Spleen (tissue), 13 donors: ENCODE measurements at places on chromosomes 11 and 22.
A peak's percentile ranks its signal among the peaks of the same experiment; 100 is the strongest.

DNA sequence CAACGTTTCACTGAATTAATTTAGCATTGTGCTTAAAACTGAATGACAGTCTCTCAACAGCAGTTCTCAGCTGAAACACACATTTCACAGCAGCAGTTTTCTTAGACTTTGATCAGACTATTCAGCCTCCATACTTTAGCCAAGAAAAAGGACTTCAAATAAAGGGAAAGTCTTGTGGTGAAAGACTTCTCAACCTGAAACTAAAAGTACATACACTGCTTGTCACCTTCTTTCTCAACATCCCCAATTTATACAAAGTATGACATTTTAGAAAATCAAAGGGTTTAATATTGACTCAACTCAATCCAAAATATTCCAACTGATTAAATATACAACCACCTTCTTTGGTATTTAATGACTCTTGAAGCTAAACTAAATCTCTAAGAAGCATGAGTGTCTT lies 419.0 kb downstream of the LRRC4C start:
- DNase-seq: no peak

- DNase-seq: no peak
These were observed 137.5 kb downstream of the FAM76B start for GRCh38 chr11:95652002-95652472.

GRCh38 chr11:12274056-12274455 lies 103.3 kb upstream of the PARVA start:
- DNase-seq: no peak

GRCh38 chr22:37734964-37735451 lies 38.2 kb downstream of the TRIOBP start:
- DNase-seq: no peak

GRCh38 chr22:46457502-46458488 lies 79.6 kb downstream of the CELSR1 start:
- no peak for DNase-seq

GRCh38 chr11:72598466-72598865 lies 75.8 kb downstream of the PDE2A start:
- no peak for DNase-seq

- no peak for DNase-seq
These were observed 125.6 kb upstream of the CSNK2A3 start for GRCh38 chr11:11478687-11479086.

- no peak for DNase-seq
These were observed 64.4 kb downstream of the SPON1 start for GRCh38 chr11:14026961-14027360.

- no peak for DNase-seq
These were observed 23.0 kb downstream of the PC start for GRCh38 chr11:66934950-66935779.

DNA sequence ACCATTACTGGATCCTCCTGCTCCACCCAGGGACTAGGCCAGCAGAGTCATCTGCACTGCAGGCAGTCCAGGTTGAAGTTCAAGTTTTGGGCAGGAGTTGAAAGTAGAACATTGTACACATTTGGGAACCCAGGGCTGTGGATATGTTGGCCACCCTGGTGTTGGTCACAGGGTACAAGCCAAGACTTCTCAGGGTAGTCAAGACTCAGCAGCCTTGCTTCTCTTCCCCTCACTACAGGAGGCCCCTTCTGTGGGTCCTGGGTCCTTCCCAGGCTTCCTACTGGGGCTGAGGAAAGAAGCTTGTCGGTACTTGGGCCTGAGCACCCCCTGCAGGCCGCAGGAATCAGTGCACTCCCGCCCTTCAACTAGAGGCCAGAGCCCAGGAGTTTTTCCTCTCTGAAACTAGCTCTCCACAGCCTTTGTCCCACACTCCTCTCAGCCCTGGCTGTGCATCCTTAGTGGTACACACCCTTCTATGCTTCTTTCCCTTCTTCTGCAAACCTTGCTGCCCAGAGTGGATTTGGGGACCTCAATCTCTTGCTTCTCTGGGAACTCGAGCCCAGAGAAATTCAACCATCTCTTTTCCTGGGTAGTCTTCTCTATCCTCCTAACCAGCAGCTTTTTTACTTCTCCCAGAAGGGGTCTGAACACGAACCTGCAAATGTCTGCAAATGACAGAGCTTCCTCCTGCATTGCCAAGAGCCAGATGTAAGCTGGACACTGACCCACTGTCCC lies 2.6 kb upstream of the HPX start:
- DNase-seq: peak; percentile 82

- no peak for DNase-seq
These were observed 27.6 kb upstream of the SIK2 start for GRCh38 chr11:111574373-111575225.

DNA sequence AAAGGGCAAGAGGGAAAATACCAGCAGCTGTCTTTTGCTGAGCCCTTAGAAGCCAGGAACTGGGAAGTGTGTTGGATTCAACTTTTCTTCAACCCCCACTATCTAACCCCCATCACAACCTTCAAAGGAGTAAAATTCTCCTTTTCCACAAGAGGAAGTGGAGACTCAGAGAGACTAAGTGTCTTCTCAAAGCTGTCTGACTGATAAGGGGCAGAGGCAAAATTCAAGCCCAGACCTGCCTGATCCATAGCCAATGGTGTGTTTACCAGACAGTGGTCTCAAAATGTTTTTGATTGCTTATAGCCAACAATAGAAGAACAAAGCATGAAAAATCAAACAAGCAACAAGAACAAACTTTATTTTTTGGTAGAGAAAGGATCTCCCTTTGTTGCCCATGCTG lies 707.0 kb downstream of the NTM start:
- no peak for DNase-seq

- no peak for DNase-seq
These were observed at the start of gene HPX for GRCh38 chr11:6440906-6441358. TSS of gene HPX (minus strand) at chr11:6440987. CDS start at chr11:6440963, 24 bp downstream.

DNA sequence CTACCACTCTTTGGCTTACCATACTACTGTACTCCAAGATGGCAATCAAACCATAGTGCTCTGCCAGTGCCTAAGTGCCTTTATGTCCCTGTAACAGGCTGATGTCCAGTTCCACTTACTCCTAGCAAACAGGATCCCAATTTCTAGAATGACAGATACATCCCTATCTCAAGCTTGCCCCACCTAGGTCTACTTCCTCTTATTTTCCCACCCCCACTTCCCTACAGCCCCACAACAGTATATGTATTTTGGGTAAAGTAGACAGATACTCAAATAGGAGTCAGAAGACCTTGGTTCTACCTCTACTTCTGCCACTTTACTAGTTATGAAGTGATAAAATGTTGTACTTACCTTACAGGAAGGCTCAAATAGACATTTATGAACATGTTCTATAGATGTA lies 24.1 kb downstream of the SIK3 start:
- DNase-seq: no peak

DNA sequence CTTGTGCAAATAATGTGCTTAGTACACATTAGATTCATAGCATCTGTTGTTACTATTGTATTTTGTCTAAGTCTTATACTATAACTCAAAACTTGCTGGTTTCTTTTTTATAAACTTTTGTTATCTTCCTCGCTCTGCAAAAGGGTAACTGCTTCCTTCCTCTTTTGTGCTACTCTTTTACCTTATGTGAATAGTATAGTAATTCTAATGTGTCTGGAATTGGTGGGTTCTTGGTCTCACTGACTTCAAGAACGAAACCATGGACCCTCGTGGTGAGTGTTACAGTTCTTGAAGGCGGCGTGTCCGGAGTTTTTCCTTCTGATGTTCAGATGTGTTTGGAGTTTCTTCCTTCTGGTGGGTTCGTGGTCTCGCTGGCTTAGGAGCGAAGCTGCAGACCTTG lies 563.1 kb upstream of the LUZP2 start:
- DNase-seq: no peak

DNA sequence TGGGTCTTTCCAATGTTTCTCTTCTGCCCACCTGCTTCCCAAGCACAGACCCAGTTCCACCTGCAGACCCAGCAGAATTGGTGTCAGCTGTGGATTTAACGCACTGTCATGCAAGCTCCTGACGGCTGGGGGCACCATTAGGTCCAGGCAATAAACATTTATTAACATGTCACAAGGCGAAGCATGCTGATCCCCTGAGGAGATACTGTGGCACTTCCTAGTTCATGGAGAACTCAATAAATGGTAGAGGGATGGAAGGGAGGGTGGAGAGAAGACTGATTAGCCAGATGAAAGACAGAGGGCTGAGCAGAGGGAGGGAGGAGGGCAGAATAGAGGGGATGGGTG lies 68.3 kb upstream of the TSPAN18 start:
- no peak for DNase-seq

DNA sequence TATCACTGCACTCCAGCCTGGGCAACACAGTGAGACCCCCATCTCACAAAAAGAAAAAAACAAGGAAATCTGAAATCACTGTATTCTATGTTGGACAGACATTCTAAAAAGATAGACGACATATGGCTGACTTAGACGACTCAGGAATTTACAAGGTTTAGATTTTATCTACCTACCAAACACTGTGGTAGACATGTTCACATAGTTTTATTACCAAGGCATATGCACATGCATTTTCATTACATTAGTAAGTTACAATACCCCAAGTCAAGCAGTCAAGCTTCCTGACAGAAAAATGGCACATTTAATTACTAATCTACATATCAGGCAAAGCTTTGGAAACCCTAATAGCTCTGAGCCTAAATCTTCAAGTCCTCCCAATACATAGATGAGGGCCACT lies 262.2 kb downstream of the TTC28 start:
- no peak for DNase-seq

DNA sequence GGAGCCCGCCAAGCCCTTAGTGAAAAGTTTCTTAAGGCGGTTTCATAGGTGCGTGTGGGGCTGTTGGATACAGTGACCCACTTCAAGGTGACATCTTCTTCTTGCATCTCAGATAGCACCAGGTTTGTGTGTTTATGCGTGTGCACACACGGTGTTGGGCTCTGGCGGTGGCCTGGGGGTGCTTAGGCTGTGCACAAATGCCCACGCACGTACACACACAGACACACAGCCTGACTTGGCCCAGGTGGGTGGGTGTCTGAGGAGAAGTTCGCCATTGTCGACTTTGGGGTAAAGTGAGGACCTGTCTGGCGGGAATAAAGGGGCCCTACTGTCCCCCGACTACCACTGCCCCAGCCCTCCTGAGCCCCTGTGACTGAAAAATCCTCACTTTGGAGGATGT lies 103.8 kb downstream of the KCNQ1 start:
- peak; percentile 41 for DNase-seq

DNA sequence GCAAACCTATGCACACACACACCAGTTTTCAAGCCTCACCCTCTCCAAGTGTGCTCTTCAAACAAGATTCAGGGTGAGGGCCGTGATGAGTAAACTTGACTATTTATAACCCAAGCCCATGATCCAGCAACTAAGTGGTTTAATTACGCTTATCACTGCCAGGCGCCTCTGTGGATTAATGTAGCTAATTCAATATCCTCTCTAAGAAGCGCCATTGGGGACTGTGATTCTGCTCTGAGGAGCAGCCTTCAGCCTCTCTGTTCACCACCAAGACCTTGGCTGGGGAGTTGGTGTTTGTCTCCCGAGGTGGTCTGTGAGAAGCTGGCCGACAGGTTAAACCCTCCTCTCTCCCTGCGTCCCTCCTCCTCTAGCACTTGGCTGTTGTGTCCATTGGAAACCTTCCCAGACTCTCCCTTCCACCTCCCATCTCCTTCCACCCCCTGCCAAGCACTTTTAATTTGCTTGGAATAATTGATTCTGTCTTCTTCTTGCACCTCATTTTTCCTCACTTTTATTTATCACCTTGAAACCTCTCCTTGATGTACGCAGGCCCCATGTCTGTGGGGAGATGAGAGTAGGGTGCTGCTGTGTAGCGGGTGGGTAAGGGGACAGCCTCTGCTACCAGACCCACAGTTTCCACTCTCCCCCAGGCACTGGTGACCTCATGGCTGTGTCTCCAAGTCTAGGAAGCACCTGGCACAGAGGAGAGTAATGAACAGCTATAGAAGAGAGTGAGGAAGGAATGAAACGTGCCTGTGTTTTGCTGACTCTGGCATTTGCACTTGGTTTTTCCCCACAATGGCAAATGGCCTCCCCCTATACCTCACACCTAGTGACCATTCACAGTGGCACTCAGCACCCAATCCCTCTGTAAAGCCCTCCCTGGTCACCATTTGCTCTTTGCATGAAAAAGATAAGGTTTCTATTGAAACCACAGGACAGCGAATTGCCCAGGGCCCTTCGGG lies 236.6 kb downstream of the GRIK4 start:
- DNase-seq: no peak

- DNase-seq: no peak
These were observed 13.6 kb upstream of the TRIM29 start for GRCh38 chr11:120151536-120151935.

- DNase-seq: no peak
These were observed 366.0 kb upstream of the PDGFD start for GRCh38 chr11:104529906-104530305.

- no peak for DNase-seq
These were observed 71.5 kb upstream of the VSTM5 start for GRCh38 chr11:93921695-93922468.

DNA sequence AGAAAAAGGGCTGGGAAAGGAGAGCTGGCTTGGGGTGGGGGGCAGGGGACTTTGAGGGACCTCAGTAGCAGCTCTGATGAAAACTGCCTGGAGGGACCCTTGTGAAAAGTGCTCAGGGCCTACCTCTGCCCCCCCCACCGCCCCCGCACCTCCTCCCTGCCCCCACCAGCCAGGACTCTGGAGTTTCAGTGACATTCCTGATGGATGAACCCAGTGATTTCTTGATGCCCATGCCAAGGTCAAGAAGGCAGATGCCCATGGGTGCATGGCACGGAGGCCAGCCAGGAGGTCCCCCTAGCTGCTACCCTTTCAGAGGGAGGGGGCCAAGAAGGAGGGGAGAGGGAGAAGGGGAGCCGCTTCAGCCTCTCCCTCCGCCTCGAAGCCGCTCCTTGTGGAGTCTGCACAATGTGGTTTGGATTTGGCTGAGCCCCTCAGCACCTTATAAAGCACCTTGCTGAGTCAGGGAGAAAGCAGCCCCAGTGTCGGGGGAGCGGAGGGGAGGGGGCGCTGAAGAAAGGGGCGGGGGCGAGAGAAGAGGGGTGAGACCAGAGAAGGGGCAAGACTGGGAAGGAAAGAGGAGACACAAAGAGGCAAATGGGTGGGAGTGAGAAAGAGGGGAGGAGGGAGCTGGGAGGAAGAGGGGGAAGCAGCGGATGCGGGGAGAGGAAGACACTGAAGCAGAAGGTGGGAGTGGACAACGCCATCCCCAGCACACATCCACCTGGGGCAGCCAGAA lies 2.1 kb upstream of the CLCF1 start:
- DNase-seq: no peak

DNA sequence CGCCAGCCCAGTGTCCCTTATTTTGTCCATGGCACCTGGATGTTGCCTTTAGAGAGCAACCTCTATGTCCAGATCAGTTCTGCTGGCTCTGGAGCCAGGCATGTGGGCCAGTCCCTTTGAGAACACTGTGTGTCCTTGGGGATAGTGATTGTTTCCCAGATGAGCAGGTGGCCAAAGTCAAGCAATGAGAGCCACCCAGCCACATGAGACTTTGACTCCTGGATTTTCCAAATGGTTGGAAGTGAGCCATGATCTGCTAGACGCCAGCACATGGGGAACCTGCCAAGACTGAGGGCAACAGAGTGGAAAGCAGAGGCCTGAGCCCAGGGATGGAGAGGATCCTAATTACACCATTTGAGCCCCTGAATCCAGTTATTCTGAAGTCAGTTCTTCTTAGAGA lies 479.8 kb downstream of the OPCML start:
- no peak for DNase-seq

- DNase-seq: no peak
These were observed 129.7 kb downstream of the TRIM44 start for GRCh38 chr11:35792148-35792845.

GRCh38 chr11:64502634-64503033 lies 88.4 kb upstream of the SLC22A12 start:
- no peak for DNase-seq

- peak; percentile 90 for DNase-seq
These were observed 819 bp upstream of the KCNQ1OT1 start for GRCh38 chr11:2700415-2701211.

- DNase-seq: no peak
These were observed 382.5 kb downstream of the NXPE2 start for GRCh38 chr11:115060840-115061239.
